ENCODE measurements at places on chromosomes 4 and X.

GRCh38 chr4:31575504-31575903, 855.3 kb downstream of the PCDH7 start:
- no peak for DNase-seq

DNA sequence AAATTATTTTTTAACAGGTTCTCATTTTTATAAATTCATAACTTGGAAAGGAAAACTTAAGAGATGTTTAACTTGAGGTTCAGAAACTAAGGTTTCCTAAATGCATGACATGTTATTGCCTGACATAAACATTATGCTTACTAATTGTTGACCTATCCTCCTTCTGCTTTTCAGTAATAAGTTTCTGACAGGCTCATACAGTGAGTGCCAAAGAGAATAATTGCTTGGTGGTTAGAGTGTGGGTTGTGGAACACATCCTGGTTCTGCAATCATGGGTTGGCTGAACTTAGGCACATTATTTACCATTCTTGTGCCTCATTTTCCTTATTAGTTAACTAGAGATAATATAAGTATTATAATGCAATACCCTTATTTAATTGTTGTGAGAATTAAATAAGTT, 56.5 kb downstream of the BMPR1B start:
- no peak for DNase-seq

DNA sequence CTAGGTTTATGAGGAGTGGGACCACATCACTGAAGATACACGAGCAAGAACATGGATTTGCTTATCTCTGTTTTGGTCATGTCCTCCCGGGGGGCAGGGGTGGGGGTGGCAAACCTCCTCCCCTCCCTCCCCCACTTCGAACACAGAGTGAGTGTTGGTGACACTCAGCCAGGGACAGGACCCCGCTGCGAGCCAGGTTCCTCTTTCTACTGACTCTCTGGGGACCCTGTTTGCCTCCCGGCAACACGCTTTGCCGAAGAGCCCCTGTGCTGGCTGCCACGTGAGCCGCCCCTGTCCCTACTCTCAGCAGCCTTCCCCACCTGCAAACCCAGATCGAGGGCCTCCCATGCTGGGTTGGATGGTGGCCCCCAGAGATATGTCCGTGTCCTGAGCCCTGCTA, 34.7 kb downstream of the P2RY8 start:
- no peak for DNase-seq

GRCh38 chrX:151676196-151676595, 19.1 kb upstream of the PRRG3 start:
- no peak for DNase-seq

DNA sequence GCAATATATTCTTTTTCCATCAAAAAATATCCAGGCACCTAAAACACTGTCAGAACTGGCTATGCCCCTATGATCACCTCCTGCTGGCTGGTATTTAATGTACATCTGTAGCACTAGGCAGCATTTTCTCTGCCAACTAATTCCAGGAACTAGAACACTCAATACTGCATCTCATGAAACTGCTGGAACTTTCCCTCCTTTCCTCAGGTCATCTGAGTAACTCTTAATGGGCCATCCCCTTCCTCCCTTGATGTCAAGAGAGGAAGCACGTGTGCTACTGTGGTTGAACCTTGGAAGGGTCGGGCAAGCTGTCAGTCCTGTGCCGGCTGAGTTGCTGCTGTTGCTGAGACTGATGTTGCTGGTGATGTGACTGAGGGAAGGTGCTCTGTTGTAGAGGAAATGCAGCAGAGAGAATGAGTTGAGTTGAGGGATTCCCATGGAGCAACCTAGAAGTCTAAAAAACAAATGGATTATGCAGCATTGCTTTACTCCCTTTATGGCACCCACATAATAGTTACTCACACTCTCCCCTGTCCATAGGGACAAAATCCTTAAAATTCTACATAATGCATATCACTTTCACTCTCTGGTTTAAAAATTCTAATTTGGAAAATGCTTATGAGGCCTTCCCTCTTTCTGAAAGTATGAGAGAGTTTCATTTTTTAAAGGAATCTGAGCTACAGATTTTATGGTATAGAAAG, 39.5 kb downstream of the TMEM165 start:
- no peak for DNase-seq

Data from stimulated activated CD8-positive, alpha-beta memory T cell treated with anti-CD3 and anti-CD28 coated beads, Interleukin-7, amount 100 ng/mL, for 4 hours (primary cell).